CD4-positive, alpha-beta T cell treated with Interferon gamma for 1 hour (primary cell): ENCODE measurements at places on chromosomes 1 and 21.

DNA sequence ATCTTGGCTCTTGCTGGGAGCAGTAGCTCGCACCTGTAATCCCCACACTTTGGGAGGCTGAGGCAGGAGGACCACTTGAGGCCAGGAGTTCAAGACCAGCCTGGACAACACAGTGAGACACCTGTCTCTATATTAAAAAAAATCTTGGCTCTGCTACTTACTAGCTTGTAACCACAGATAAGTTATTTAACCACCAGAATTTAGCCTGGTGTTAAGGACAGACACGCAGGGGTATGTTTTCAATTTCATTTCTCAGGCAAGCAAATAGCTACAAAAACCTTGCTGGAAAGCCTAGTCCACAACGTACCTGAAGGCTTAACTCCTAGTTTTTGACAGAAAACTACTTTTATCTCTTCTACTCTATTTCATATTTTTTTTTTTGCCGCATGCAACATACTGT lies 24.8 kb upstream of the GFI1 start:
- no peak for DNase-seq

DNA sequence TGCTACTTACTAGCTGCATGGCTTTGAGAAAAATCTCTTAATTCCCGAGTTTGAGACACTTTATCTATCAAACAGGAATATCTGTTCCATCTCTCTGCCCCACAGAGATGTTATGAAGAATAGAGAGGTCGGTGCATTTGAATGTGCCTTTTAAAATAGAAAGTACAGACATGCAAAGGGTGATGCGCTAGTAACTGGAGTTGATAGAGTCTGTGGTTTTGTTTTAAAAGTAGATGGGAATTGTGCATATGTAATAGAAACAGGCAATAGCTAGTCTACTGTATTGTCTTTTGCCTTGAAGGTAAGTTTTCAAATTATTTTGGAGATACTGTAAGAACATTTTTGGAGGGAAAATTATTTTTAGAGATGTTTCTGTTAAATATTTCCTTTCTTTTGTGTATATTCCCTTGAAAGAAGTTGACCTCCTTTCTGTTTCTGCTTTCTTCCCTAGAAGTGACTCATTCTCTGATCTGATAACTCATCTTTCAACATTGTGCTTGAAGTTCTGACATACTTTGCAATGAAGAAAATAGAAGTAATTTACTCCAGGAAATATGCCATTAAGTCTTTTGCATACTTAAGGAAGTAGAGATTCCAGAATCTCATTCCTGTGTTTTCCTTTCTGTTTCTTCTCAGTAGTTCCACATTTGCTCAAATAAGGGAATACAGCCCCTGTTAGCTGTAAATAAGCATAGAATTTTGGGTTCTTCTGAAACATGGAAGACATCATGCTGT lies 151.6 kb downstream of the SDCCAG8 start:
- DNase-seq = no peak

DNA sequence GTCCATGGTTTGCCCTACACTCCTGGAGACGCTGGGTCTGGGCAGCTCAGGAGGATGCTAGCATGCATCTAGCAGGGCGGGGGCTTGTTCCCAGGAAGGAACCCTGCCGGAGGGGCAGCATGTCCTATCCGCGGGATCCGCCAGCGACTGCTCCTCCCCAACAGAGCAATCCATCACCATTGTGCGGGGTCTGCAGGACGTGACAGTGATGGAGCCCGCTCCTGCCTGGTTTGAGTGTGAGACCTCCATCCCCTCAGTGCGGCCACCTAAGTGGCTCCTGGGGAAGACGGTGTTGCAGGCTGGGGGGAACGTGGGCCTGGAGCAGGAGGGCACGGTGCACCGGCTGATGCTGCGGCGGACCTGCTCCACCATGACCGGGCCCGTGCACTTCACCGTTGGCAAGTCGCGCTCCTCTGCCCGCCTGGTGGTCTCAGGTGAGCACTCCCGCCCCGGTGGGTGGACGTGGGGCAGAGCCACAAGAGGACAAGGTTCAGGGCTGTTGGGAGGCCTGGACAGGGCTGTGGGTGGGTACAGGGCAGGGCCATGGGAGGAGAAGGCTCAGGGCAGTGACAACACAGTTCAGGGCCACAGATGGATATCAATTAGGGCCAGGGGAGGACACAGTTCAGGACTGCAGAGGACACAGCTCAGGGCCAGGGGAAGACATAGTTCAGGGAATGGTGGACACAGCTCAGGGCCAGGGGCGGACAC lies 71.3 kb downstream of the OBSCN start:
- DNase-seq = no peak

DNA sequence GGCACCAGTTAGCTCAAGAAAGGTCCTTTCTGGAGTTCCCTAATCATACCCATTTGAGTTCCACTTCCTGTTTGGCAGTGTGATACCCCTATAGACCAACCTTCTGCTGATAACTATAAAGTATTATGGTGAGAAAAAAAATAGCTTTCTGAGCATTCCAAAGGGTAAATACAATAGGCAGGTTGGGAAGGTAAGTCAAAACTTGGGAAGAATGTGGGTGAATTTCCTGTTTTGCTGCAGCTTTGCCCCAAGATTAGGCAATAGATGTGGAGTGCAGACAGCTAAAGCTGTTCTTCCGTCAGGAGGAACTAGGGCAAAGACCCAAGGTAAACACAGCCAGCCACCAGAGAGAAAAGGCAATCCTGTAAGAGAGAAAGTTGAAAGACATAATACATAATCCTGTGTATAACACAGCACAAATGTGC lies 49.9 kb upstream of the GUCA2A start:
- no peak for DNase-seq

DNA sequence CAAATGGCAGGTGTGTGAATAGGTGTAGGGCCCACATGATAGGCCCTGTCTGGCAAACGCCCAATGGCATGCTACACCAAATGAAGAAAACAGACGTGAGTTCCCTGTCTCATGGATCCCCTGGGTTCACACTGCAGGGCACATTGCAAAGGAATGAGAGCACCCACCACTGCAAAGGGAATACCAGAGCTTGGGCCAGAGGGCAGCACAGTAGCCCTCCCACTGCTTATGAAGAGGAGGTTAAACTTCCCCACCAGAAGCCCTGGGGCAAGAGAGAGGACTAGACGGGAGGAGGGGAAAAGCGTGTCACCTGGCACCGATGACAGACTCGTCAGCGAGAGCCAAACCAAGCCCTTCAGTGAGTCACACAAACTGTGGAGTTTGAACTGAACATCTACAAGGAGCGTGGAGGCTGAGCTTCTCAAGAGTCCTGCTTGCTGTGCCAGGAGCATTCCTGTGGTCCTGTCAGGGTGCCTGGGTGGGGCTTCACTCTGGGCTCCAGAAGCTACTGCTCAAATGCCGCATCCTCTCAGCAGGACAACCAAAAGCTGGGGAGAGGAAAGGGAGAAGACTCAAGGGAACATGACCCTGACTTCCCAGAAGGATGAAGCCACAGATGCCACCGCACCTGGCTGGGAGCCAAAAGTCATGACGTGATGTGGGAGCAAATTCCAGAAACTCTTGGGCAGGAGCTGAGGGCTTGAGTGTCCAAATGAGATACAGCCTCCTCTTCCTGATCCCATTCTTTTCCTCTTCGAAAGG lies 61.1 kb downstream of the TOMM20 start:
- peak; percentile 50 for DNase-seq

DNA sequence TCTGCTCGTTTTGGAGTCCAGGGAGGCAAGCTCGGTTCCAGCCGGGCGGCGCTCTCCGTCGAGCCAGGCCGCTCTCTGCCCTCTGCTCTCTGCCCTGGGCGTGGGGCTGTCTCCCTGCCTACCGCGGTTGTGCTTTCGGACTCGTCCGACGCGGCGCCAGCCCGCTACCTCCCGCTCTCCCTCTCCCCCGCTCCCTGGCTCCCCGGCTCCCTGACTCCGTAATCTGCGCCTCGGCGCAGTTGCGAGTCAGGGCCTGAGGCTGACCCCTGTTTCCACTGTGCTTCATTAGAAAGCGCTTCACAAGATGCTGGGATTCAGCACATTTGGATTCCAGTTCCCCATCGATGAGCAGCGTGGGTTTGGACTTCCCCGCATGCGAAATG lies 2.2 kb downstream of the SOX13 start:
- DNase-seq = no peak

- no peak for DNase-seq
Measured at GRCh38 chr1:4172644-4173599, 272.9 kb upstream of the C1orf174 start.

DNA sequence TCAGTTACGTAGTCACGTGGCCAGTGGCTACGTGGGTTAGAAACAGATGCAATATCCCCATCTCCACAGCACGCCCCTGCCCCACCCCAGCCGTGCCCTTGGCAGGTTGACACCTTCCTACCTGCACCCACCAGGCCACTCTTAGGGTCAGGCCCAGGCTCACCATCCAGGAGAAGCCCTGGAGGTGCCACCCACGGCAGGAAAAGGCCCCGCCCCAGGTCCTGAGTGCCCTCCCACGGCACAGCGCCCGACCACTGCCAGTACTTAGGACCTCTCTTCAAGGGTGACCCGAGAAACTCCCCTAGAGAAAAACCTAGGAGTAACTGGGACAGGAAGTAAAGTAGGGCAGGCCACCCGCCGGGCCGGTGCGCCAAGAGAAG lies 1.5 kb downstream of the C1orf35 start:
- DNase-seq = no peak

DNA sequence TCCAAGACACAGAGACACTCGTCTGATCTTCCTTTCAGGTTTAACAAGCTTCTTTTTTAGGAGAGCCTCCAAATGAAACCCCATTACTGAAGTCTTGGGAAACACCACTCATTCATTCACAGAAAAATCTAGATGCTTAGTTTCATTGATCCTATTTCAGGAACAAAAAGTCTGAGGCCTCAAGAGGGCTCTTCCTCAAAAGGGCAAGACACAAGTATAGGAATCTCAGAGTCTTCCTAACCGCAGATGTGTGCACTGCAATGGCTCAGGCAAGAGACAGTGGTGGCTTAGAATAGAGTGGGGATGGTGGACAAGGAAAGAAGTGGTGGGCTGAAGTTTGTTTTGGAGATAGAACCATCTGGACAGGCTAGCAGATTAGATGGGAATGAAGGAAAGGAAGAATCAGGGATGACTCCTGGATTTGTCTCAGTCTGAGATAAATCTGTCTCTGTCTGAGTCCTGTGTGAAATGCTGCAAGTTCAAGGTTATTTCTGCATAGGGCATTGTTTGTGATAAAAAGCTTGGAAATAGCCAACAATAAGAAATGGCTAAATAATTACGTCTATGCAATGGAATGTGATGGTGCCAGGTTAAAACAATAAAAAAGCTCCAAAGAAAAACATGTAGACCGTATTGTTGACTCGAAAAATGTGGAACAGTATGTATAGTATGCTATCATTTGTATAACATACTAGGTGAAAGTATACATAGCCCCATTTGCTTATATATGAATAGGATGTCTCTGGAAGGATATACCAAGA lies 8.9 kb upstream of the CTSE start:
- DNase-seq = no peak

DNA sequence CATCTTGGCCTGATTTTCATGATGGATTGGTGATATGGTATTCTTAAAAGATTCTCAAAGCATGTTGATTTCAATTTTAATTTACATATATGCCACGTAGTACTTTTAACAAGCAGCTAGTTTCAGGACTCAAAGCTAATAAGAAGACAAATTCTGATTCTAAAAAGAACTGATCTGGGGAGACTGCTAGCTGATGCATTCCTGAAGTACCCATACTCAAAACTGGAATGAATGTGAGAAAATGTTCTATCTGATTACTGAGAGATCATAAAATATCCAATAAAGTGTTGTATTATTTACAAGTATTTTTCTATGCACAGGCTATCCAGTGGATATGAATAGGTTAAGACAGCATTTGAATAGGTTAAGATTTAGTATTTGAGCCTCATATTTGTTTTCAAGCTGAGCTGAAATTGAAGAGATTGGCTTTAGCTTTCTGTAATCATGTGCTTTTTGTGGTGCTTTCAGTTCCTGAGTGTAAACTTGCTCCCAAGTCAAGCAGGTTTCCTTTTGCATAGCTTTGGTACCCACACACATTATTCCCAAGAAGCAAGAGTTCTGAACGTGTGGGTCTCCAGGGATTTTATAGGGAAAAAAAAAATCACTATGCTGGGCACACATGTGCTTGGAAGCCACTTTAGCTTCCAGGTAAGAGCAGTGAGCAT lies 114.1 kb downstream of the VPS13D start:
- DNase-seq = no peak

GRCh38 chr1:40664167-40664537 lies 1.3 kb downstream of the RIMS3 start:
- DNase-seq = no peak

- no peak for DNase-seq
Measured at GRCh38 chr1:48182439-48182838, 40.1 kb upstream of the SLC5A9 start.

- DNase-seq = no peak
Measured at GRCh38 chr1:203046984-203047630, 20.8 kb downstream of the PPFIA4 start.

GRCh38 chr1:236575523-236575922 lies 28.8 kb downstream of the HEATR1 start:
- DNase-seq = no peak

DNA sequence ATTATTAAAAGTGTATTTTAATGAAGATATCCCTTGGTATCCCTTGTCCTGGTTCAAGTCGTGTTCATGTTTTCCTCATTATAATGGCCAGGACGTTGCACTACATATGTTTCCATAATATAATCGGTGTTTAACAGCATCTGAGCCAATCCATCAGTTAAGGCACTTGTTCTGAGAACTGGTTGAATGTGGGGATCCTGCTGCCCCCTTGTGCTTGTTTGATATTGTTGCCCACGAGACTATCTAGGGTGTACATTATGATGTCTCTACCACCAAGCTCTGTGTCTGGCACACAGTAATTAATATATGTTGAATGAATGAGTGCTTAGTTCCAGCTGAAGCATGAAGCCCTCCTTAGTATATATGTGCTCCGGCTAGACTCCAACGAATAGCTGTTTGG lies 193.0 kb downstream of the CACNA1E start:
- no peak for DNase-seq

- DNase-seq = no peak
Measured at GRCh38 chr1:29162476-29163138, 19.1 kb downstream of the SRSF4 start.

DNA sequence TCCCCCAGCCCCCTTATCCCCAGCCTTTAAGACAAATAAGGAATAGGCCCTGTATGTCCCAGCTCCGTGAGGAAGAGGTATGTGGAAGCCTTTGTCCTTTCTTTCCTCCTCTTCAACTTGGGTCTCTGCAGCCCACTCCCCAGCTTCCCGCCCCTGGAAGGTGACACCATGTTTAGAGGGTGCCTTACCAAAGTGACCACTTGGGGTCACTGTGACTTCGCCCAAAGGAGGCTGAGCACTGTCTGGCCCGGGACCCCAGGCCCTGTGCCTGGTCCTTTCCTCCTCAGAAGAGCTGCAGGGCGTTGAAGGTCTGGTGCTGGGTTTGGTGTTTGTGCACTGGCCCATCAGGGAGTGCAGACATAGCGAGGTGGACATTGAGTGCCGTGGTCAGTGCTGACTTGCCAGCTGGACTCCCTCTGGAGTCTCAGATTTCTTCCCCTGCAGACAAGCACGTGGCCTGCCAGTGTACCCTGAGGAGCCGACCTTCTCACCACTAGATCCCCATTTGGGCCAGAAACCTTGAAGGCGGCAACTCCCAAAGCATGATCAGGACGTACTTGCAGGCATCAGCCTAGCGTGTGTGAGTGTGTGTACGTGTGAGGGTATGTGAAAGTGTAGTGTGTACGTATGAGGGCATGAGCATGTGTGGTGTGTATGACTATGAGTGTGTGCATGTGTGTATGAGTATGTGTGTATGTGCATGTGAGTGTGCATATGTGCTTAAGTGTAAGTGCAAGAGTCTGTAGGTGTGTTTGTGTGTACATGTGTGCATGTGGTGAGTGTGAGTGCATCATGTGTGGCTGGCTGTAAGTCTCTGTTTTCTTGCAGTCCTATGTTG lies 181.4 kb upstream of the KIAA0040 start:
- DNase-seq = no peak

- no peak for DNase-seq
Measured at GRCh38 chr1:221683681-221684080, 58.2 kb downstream of the DUSP10 start.
